ENCODE measurements at places on chromosomes 2 and 18.

GRCh38 chr18:77098538-77099174, 33.9 kb downstream of the MBP start:
- no peak for DNase-seq

GRCh38 chr2:222572264-222572721, 83.6 kb downstream of the FARSB start:
- no peak for DNase-seq

GRCh38 chr2:105287692-105288091, 41.8 kb downstream of the TGFBRAP1 start:
- DNase-seq: no peak

- no peak for DNase-seq
Measured at GRCh38 chr2:188937228-188938220, 36.6 kb upstream of the COL3A1 start.

GRCh38 chr2:65392609-65393008, 39.8 kb downstream of the SPRED2 start:
- DNase-seq: no peak

GRCh38 chr2:62657783-62658182, 47.7 kb upstream of the EHBP1 start:
- no peak for DNase-seq

DNA sequence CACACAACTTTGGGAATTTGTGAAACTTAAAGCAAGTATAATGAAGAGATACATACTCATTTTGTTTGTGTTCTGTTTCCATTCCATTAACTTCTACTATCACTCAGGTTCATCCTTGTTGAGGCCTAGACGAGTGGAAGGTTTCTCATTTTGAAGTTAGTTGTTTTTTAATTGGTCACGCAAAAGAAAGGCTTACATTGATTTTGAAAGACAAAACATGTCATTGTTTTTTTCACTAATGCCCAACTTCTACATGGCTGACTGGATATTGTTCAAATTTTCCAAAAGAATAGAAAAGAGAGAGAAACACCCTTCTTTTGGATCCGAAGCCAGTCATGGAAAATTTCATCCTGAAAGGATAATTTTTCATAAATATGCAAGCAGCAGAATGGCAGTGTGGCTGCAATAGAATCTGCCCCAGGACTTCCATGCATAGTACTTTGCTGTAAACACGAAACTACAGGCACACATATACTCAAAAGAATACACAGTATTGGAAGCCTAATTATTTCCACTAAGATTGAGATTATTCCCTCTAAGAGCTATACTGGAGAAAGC, 27.4 kb downstream of the PRKCE start:
- DNase-seq: no peak

- no peak for DNase-seq
Measured at GRCh38 chr2:240131296-240131695, 4.8 kb downstream of the COPS9 start.

DNA sequence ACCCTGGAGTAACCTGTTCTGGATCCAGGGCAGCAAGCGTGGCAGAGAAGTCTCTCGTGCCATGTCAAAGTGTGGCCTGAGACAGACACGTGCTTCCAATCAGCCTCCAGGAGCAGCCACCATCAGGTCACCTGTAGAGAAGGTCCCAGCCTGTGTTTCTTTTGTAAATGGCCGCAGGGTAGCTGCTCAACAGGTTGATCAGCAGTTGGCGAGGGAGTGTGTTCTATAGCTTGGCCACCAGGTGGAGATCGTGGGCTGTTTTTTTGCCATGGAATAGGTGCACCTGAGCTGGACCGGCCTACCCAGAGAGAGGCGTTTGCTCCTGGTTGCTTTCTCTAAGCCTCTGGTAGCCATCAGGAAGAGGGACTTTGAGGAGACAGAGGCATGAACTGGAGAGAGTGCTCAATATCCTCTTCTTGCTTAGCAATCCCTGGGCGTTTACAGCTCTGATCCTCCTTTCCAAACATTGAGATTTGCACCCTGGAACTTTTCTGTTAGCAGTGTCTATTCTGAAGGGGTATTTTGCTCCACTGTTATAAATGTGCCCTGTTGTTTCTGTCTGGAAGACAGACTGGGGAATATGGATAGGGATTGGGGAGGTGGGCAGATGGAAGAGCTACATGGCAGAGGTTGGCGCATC, 34.2 kb upstream of the EN1 start:
- DNase-seq: peak; percentile 40

DNA sequence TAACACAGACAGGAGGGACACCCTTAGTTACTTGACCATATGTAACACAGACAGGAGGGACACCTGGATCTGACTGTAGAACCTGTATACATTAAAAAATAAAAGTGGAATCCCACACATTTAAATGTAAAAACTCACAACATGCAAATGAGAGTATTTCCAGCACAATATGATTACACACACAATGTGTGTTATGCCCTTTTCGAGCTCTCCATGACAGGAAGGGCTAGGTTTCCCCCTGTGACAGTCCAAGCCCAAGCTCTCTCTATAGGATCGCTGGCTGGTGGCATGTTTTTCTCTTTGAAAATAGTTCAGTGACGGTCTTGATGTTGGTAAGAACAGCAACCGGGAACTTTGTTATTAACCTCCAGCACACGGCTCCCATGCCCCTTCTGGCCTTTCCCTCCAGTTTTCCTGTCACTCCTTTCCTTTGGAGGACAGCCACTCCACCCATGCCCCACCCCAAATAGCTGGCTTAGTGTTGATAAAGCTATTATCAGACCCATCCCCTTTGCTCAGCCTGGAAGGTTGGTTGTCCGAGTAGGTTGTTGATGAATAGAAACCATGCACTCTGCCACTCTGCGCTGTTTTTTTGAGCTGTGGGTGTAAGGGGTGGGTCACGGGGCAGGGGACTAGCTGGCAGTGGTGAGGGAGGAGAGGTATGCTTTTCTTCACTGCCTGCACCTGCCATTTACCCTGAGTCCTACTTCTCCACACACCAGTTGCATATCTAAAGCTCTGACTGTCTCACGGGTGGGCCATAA, 2.7 kb downstream of the RASGRP3 start:
- no peak for DNase-seq

DNA sequence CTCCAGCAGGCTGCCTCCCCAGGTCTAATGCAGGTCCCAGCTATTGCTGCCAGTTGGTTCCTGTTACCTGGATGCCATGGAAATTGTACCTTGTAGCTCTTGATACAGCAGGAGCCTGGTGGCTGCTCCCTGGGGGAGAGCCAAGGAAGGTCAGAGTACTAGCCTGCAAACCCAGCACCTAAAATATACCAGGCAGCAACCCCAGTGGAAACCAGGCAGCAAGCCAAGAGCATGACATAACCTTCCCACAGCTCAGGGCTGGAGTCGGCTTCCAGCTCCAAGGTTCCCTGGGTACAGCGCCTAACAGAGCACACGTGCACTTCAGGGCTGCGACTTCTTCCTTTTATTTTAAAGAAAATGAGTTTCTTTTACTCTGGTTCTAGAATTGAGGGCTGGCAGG, 30.3 kb downstream of the TNP1 start:
- no peak for DNase-seq

- no peak for DNase-seq
Measured at GRCh38 chr2:104945866-104946265, 92.0 kb downstream of the POU3F3 start.

DNA sequence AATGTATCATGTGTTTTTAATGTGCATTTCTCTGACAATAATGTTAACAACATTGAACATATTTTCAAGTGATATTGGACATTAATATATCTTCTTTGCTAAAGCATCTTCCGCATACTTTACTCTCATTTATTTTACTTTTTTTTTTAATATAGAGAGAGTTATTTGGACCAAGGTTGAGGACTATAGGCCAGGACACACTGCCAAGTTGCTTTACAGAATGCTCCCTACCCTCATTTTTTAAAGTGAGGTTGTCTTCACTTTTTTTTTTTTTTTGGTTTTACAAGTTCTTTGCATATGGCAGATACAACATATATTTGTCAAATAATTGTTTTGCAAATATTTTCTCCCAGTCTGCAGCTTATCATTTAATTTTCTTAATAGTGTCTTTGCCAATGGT, 201.8 kb downstream of the OSR1 start:
- DNase-seq: no peak

DNA sequence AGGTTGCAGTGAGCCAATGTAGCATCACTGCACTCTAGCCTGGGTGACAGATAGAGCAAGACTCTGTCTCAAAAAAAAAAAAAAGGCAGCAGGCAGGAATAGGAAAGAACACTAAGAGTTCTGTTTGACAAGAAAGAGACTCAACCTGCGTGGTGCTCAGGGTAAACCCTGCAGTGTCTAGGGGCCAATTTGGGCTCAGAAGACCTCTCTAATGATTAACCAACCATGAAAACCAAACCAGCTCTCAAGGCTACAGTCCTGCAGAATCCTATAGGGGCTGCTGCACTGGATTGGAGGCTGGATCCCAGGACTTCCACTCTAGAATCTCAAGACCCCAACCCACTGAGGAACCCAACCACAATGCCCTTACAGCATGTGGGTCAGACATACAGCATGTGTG, 2.4 kb downstream of the TRABD2A start:
- DNase-seq: no peak

DNA sequence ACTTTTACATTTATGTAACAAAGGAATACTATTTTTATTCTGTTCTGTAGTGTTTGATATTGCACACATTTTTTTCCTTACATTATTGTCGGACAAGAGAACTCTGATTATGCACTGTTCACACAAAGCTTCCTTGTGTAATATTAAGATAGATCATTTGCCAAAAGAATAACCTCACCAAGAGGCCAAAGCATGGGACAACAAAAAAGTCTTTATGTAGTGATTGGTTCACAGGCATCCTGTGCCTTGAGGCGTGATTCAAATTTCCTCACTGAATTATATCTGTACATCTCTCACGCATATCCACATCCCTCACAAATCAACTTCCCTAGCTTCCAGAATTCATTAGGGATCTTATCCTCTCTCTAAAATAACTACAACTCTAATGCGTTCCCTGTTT, 642.7 kb downstream of the NR4A2 start:
- DNase-seq: no peak

DNA sequence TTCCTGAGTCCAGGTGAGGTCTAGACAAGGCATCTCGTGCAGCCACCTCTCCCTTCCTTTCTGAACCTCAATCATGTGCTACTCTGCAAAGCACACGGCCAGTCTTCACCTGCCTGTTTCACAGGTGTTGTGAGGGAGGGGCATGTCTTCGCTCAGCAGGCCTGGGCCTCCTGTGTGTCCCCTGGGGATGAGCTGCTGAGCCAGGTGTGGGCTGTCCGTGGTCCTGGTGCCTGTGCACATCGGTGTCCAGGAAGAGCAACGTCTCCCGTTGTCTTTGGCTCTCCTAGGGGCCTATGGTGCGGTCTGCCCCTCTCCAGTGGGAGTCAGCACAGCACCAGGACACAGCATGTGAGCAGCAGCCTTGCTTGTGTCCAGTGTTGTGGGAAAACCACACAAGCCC, 16.7 kb downstream of the ARHGEF4 start:
- no peak for DNase-seq

- no peak for DNase-seq
Measured at GRCh38 chr2:119638246-119638645, 40.8 kb upstream of the TMEM177 start.

DNA sequence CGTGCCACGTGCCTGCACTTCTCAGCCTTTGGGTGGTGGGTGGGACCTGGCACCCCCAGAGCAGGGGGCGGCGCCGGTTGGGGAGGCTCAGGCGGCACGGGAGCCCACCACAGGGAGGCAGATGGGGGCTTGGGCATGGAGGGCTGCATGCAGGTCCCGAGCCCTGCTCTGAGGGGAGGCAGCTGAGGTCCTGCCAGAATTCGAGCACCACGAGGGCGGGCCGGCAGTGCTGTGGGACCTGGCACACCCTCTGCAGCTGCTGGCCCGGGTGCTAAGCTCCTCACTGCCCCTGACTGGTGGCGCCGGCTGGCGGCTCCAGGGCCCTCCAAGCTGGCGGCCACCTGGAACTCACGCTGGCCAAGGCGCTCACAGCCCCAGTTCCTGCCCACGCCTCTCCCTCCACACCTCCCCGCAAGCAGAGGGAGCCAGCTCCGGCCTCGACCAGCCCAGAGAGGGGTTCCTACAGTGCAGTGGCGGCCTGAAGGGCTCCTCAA, 1176.8 kb upstream of the GYPC start:
- no peak for DNase-seq

DNA sequence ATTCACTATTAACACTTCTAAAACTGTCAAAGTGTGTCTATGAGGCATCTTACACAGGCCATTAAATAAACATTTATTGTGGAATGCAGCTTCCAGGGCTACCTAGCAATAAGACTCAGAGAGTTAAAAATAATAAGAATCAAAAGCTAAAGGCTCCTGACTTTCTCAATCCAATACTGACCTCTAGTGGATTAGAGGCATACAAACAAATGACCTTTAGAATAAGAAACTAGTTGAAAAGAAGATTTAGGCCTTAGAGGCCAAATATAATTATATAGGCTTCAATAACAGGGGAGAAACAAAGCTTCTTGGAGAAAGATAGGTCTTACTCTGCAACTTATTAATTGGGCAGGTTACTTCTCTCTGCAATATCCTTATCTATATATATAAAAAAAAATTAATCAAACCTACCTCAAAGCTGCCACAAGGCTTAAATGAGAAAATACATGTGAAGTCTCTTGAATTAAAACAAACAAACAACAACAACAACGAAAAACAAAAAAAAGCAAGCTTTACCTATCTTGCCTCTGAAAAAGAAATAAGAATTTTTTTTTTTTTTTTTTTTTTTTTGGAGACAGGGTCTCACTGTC, 246.1 kb downstream of the EXOC6B start:
- DNase-seq: no peak

DNA sequence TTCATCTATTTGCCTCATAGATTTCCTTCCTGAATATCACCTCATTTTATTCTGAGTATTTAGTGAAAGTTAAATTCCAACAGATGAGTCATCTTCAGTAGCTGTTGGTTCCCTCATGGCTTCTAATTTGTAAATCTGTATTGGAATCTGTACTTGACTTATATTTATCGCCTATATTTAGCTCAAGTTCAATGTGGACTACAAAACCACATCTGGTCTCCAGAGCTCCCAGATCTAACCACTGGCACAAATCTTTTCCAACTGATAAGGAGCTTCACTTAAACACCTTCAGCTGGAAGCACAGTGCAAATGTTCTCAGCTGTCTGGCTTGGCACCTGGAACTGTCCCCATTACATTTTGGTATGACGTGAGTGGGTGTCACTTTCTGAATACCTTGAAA, 82.8 kb upstream of the DSEL start:
- no peak for DNase-seq

GRCh38 chr2:2464094-2464493, 133.0 kb upstream of the MYT1L start:
- DNase-seq: no peak

DNA sequence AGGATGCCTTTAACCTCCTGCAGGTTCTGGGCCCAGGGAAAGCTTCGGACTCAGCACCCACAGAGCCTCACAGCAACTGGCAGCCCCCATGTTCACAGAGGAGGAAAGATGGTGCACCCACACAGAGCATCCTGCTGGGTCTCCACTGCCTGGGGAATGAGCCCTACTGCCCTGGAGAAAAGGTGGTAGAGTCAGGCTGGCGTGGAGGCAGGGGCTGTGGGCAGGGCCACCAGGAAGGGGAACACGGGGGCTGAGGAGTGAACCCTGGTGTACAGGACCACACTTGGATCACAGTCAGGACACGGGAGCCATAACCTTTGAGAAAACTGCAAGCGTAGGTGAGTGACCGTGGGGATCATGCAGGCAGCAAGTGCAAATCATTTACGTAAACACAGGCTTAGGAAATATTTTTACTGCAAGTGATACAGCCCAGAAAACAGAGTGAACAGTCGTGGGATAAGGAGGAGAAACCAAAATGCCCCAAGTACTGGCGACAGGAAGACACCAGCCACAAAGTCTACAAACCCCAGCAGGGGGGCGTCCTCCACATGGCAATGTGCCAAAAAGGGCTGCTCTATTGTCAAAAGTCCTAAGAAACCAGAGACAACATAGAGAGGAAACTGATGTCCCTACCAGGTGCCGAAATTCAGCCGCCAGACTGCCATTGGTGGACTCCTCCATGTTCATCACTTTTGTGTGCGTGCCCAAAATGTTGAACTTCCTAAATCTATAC, 27.6 kb downstream of the STAT1 start:
- DNase-seq: no peak

Data from stimulated activated CD4-positive, alpha-beta T cell treated with anti-CD3 and anti-CD28 coated beads, TNF-alpha, amount 100 ng/mL, for 4 hours (primary cell).